ENCODE measurements at places on chromosomes 2 and 18.

DNA sequence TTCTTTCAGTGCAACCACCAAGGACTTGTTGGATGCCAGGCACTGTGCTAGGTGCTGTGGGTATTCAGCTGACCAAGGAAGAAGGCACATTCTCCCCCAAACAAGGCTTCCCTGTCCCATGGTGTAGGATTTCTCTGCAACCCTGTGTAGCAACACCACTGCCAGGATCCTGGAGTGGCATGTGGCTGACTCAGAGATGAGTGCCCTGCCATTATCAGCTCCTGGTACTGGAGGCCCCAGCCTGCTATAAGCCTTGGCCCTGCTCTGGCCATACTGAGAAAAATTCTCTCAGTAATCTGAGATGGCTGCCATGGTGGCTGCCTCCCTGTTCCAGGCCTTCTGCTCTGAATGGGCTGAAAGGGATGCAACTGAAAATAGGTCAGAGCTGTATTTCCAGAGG, 4.3 kb downstream of the SMYD5 start:
- no peak for DNase-seq

GRCh38 chr2:15805206-15805605, 135.1 kb upstream of the MYCN start:
- no peak for DNase-seq

GRCh38 chr2:12212841-12213597, 466.6 kb downstream of the LPIN1 start:
- no peak for DNase-seq

DNA sequence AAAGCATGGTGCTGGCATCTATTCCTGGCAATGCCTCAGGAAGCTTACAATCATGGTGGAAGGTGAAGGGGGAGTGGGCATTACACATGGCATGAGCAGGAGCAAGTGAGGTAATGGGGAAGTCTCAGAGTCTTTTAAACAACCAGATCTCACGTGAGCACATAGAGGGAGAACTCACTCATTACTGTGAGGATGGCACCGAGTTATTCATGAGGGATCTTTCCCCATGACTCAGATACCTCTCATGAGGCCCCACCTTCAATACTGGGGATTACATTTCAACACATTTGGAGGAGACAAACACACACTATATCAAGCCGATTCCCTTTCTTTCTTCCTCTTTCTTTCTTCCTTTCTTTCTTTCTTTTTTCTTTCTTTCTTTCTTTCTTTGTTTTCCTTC, 47.9 kb upstream of the FANCL start:
- no peak for DNase-seq

DNA sequence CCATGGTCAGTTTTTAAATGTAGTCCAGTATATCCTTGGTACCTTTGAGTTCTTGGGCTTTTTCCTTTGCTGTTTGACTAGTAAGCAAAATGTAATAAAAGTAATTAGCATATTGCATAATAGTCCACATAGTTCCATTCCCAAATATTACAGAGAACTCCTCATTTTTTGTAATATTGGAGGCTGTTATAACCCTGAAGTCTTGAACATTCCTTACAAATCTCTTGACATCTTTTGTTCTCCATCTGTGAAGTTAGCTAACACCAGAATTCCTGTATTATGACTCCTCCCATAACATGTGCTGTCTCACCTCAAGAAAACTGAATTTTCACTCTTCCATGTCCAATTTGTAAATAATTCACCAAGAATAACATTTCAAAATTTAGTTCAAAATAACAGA, 17.1 kb downstream of the CREB1 start:
- DNase-seq, result no peak

GRCh38 chr2:2587354-2587753, 256.3 kb upstream of the MYT1L start:
- no peak for DNase-seq

DNA sequence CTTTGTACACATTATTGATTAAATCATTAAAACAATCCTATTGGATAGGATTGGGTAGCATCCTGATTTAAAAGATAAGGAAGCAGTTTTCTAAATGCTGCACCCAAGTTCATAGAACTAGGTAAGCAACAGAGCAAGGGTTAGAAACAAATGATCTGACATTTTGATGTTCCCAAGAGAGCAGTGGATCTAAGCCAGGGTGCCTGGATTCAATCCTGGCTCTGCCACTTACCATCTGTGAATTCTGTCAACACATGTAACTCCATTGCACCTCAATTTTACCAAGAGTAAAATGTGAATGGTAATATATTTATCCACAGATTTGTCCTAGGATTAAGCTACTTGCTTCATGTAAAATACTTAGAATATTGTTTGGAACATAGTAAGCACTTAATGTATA, 982.6 kb upstream of the FANCL start:
- DNase-seq, result no peak

GRCh38 chr2:129769185-129769991, 210.1 kb upstream of the RAB6C start:
- no peak for DNase-seq

DNA sequence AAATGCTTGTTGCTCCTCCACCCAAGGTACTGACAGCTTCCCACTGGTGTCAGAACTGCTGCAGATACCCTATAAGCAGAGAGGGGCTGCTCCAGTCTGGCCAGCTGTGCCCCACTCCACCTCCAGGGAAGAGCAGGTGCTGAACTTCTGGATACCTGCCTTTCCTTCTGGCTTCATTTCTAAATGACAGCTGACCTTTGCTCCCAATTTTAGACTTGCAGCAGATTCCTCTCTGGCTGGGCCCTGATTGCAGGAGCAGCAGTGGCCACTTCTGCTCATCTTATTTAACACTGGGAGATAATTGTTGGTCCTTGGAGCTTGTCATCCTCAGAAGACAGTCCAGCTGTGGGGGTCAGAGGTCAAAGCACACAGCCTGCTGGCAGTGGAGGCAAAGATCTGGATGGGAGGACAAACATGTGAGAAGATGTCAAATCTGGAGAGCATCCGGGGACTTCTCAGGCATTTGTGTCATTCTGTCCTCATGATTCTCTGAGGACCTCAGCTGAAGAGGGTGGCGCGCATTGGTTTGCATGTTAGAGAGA, 38.9 kb downstream of the SETBP1 start:
- DNase-seq, result no peak

DNA sequence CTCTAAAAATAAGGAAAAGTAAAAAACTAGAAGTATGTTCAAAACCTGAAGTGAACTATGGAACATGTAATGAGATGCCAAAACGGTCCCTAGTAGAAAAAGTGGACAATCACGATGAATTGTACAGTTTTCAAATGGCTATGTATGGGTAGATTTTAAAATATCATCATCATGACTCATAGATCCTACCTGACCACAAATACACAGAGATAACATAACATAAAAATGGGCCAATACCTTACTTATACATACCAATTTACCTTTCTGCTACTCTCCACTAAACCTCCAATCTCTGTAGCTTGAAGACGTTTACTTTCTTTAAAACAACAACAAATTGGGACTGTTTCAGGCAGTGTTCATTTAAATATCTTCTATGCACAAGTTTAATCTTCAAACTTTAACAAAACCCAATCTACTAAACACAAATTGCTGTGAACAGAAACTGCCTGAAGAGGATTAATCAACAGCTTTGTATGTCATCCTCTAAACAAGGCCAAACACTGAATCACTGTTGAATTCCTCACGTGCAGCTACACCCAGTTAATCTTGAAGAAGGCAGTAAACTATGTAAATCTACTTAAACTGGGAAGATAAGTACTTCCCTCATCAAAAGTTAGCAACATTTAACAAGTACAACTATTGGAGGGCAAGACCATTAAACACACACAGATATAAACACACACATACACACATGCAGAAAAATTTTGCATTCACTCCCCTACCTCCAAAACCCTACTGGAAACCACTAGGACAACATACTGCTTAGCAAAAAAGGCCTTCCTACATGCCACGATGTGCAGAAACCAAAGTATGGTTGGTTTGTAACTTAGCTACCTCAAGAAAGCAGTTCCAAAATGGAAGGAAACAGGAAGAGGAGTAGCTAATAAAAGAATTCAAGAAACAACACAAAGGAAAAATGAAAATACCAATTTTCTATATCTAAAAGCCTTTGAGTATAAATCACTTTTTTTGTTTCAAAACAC, 90.3 kb downstream of the RBMS1 start:
- no peak for DNase-seq

GRCh38 chr2:159774370-159774990, 23.5 kb downstream of the CD302 start:
- DNase-seq, result no peak

DNA sequence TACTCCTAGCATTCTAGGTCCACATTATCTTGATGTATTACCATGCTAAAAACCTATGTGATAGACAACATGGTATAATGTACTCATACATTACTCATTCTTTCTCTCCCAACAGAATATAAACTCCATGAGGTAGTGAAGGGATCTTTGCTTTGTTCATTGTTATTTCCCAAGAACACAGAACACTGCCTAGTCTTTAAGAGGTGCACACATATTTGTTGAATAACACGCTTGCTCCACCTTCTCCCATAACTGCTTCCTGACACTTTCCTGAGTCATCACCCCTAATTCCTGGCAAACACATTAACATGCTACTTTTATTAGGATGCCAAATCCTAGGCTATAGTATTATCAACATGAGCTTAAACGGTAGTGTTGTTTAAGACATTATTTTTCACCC, 41.3 kb downstream of the REV1 start:
- no peak for DNase-seq

GRCh38 chr18:66560094-66560493, 43.8 kb downstream of the CDH19 start:
- no peak for DNase-seq

DNA sequence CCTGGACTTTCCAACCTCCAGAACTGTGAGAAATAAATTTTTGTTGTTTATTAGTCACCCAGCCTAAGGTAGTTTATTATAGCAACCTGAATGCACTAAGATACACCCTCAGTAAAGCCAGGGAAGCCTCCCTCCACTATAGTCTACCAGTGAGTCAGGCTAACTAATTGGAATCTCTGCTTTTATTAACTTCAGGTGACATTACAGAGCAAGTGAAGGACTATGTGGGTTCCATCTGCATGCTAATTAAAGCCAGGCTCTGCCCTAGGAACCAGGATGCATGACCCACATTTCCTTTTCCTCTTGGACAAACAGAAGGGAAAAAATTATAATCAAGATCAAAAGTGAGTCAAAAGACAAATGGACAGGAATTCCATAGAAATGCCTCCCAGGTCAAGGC, 56.1 kb downstream of the ZC3H8 start:
- DNase-seq, result no peak

GRCh38 chr2:118014492-118014824, 588 bp upstream of the CCDC93 start:
- no peak for DNase-seq

- no peak for DNase-seq
Measured at GRCh38 chr2:165248238-165248637, 9.0 kb downstream of the SCN2A start.

DNA sequence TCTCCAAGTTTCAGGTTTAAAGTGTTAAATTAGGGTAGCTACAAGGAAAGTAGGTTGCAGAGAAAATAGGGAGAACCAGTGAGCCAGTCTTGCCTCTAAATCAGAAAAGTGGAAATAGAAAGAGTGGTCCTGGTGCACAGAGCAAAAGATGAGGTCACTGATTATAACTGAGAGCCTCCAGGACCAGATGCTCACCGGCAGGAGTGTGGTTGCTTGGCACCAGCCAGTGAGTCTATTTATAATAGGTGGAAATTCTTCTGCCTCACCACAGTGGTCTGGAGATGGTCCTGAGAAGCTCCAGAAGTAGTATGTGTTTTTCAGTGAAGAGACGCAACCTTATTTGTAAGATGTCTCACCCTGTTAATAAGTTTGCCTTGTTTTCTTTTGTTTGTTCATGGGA, 373.9 kb upstream of the KCNJ3 start:
- peak; percentile 65 for DNase-seq
